ENCODE measurements at places on chromosomes 7 and 10. TPM values are rescaled to one million over a fixed set of nuclear protein-coding genes. Genes with fewer than 3 reads are reported as not detected.
A peak's percentile ranks its signal among the peaks of the same experiment; 100 is the strongest.

DNA sequence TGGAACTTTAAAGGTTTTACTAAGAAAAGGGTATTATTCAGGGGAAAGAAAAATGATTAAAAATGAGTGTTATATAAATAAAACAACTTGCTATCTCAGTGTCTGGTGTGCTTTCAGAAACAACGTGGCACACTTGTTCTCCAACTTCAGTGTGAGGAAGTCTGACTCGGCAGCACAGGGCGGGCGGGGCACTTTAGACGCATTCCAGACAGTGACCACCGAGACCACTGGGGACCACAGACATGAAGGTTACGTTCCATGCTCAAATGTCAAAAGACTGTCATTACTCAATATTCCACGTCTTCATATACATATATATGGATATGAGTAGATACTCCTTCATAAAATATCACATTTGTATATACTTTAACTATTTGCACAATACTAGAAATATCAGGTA, 87.0 kb downstream of the LARP4B start:
- no peaks in the 10 kb centered on the region for H3K27me3 ChIP-seq
- no peak overlapping the region for H3K4me3 ChIP-seq
- peak overlapping the region; percentile 45 for H3K27ac ChIP-seq
- H3K4me1 ChIP-seq = peaks cover 34% of the 10 kb centered on the region

DNA sequence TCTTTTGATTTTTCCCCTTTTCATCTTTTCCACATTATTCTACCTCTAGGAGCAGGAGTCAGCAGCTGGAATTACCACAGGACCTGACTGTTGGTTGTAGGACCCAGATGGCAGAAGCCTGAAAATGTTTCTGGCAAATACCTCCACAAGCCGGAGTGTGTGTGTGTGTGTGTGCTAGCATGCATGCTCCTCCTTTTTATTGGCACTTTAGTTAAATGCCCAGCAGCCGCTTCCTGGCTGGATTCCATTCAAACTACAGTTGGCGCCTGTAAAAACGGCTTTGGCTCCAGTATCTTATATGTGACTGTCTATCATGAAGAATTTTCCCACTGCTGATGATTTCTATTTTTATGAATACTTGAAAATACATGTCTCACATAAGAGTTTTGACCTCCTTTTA, 319.7 kb upstream of the SP4 start:
- H3K4me3 ChIP-seq = no peak overlapping the region
- DNase-seq = no peak
- H3K27me3 ChIP-seq = no peaks in the 10 kb centered on the region

DNA sequence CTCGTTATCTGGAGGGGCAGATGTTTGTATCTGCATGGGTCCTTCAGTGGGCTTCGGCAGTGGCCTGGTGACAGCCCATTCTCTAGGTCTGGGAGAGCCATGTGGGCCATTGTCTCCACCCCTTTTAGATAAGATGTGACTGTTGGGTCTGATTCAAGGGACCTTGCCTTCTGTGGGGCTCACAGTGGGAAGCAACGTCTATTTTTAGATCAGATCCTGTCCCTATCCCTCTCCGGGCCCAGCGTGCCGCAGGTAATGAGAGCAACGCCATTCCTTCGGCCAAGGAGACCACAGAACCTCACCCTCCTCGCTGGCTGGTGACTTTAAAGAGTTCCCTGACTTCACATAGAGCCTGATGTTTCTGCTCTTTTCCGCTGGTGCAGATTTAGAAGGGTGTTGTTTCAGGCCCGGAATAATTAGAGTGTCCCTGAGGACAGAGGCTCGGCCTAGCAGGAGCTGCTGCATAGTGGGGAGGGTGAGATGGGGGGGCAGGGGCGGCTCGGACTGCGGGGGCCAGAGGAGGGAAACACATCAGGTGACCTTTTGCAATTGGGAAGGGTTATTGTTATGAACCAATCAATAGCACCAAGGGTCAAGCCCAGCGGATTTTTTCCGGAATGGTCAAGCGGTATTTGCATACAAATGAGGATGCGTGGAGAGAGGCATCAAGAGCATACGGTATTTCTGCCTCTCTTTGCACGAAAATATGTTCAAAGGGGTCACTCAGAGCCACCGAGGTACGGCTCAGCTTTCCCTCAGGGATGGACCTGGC, 503.0 kb upstream of the FOXK1 start:
- DNase-seq = no peak
- H3K27ac ChIP-seq = no peak overlapping the region
- H3K27me3 ChIP-seq = peaks cover 13% of the 10 kb centered on the region
- peaks cover 4% of the 10 kb centered on the region for H3K36me3 ChIP-seq
- H3K4me3 ChIP-seq = no peak overlapping the region

Gene GTF2IRD2
- 3.9 TPM for total RNA-seq

Gene MYOZ1
- total RNA-seq = 4.0 TPM

DNA sequence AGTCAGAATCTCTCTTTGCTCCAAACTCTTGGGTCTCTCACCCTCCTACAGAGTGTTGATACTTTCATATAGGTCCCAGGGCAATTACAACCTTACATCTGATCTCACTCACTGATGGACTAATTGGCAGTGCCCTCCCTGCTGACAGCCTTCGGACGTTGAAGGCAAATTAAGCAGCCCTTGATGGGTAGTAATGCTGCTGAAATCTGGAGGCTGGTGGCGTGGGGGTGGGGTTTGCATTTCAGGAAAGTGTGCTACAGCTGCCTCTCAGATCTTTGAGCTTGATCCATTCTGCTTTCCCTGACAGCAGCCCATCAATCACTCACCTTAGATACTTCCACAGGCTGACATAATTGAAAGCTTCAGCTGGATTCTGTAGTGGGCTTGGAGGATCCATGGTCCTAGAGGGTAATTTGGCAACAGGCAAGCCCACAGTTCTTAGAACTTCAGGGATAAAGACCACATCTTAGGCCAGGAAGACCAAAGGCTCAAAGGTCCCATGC, 349.1 kb upstream of the PODXL start:
- H3K27ac ChIP-seq = no peak overlapping the region
- H3K4me1 ChIP-seq = peaks cover 7% of the 10 kb centered on the region
- H3K27me3 ChIP-seq = peaks cover 12% of the 10 kb centered on the region
- peaks cover 12% of the 10 kb centered on the region for H3K36me3 ChIP-seq
- no peak overlapping the region for H3K4me3 ChIP-seq

DNA sequence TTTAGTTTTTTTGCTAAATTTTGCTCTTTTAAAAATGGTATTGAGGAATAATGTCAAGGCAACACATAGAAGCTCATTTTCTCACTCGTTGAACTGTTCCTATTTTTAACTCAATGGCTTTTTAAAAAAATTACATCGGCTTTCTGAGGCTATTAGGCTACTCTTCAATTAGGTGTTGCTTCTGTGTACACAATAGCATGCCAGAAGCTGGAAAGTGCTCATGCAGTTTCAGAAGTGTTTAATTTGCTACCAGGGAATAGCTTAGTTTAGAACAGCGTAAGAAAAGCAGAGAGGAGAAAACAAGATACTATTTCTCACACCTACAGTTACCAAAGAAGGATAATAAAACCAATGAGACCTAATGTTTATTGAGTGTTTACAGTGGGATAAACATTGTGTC, 157.4 kb downstream of the NXPH1 start:
- peaks cover 4% of the 10 kb centered on the region for H3K4me1 ChIP-seq
- no peak overlapping the region for H3K4me3 ChIP-seq
- H3K27ac ChIP-seq = no peak overlapping the region

- peaks cover 11% of the 10 kb centered on the region for H3K27me3 ChIP-seq
- H3K27ac ChIP-seq = peak overlapping the region; percentile 52
- no peak overlapping the region for H3K4me3 ChIP-seq
- H3K36me3 ChIP-seq = peaks cover 5% of the 10 kb centered on the region
- H3K4me1 ChIP-seq = peaks cover 25% of the 10 kb centered on the region
Measured at GRCh38 chr7:30893357-30893756, 18.3 kb upstream of the AQP1 start.

DNA sequence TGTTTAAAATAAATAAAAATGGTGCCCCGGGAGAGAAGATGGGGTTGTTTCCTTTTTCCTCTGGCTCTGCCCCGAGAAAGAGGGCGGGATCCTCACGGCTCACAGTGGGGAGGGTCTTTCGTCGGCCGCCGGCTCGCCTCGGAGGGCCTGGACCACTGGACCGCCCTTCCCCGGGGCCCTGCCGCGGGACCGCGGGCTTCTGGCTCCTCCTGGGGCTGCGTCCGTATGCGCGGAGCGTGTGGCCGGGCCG, 3.5 kb upstream of the IGF2BP3 start:
- peak; percentile 53 for DNase-seq
- H3K4me1 ChIP-seq = peaks cover 28% of the 10 kb centered on the region
- H3K27ac ChIP-seq = no peak overlapping the region
- peaks cover 21% of the 10 kb centered on the region for H3K27me3 ChIP-seq
- peak overlapping the region; percentile 97 for H3K4me3 ChIP-seq

- no peaks in the 10 kb centered on the region for H3K36me3 ChIP-seq
- DNase-seq = no peak
Measured at GRCh38 chr7:30032310-30033125, 4.3 kb downstream of the PLEKHA8 start.
